Right ventricle myocardium superior (tissue), 1 donor: ENCODE measurements at places on chromosomes 11 and 22.

- no peak for DNase-seq
Observed at GRCh38 chr11:34349882-34350281, 7.9 kb downstream of the ABTB2 start.

- DNase-seq, result no peak
Observed at GRCh38 chr11:65883786-65884715, 4.2 kb downstream of the FIBP start.

DNA sequence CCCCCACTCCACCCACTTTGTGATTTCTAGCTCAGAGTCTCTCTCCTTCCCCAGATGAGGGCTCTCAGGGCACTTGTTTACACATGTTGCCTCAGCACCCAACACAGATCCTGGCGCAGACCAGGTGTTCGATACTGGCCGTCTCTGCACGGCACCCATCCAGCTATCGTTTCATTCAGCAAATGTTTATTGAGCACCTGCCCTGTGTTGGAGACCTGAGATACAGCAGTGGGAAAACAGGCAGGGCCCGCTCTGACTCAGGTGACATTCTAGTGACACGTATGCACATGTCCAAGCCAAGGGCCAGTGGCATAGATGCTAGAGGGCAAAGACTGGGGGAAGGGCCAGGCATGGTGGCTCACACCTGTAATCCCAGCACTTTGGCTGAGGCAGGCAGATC, 71.9 kb downstream of the NFAM1 start:
- no peak for DNase-seq

DNA sequence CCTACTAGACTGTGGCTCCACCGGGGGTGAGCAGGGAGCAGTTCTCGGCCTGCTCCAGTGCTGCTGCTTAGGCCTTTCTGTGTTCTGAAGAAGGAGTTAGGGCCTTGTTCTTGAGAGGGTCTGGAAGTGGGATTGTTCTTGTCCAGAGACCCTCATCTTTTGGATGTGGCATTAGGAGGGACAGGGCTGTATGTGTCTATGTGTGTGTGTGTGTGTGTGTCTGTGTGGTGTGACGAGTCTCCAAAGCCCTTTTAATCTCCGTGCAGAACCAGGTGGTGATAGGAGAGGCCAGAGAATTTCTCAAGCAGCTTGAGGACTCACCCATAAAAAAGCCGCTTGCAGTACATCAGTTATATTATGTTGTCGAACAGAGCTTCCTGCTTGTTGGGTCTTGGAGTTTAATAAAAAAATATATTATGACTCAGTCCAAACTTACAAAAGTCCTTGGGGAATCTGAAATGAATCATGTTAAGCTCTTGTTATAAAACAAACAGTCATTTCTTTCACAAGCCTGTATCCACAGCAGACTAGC, 196.5 kb downstream of the TENM4 start:
- no peak for DNase-seq

- peak; percentile 35 for DNase-seq
Observed at GRCh38 chr11:77174559-77174958, 46.5 kb downstream of the MYO7A start.

GRCh38 chr11:12587333-12587991, 86.8 kb upstream of the TEAD1 start:
- DNase-seq, result no peak

GRCh38 chr22:38347181-38347943, 30.1 kb upstream of the CSNK1E start:
- no peak for DNase-seq

DNA sequence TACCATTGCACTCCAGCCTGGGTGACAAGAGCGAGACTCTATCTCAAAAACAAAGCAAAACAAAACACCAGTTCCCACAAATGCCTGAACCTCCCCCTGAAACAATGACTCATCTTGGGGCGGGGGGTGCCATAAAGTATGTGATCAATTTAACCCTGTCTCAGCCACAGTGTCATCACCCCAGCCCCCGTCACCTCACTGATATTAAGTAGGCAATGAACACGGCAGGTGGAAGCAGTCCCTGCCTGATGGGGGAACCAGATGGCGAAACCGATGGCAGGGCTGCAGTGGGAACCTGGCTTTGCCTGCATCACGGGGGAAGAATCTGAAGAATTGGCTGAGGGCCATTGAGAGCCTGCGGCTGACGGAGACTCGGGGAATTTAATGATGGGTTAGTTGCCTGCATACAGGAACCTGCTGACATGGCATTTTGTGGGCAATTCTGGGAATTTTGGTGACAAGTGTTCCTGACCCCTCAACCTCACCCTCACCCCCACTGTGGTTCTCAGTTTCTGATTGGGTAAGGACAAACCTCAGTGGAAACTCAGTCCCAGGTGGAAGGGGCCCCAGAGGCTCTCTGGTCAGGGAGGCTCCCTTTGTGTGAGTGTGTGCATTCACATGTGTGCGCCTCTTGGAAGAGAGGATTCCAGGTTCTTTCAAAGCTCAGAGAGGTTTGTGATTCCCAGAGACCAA, 39.1 kb upstream of the SHISAL1 start:
- DNase-seq, result peak; percentile 44
